ENCODE measurements at places on chromosomes 2 and 18. TPM values are rescaled to one million over a fixed set of nuclear protein-coding genes. Genes with fewer than 3 reads are reported as not detected.

Gene ANKRD30B
- 0.70 TPM for total RNA-seq

Gene TUBA4B
- not detected for total RNA-seq

Gene GALR1
- not detected for total RNA-seq

Gene UGT1A3
- not detected for total RNA-seq

Gene PID1
- 0.68 TPM for total RNA-seq

Gene MATN3
- 3.6 TPM for total RNA-seq

Gene DLX2
- 0.41 TPM for total RNA-seq

Gene PLEKHB2
- total RNA-seq: 113 TPM

Gene CYP26B1
- 0.44 TPM for total RNA-seq

Gene POTEE
- total RNA-seq: not detected

Gene BMP10
- not detected for total RNA-seq

Gene MC4R
- total RNA-seq: not detected

Gene C2orf72
- total RNA-seq: 0.29 TPM

Gene SLC19A3
- total RNA-seq: not detected

Gene CTNNA2
- not detected for total RNA-seq

Gene BOLA3
- total RNA-seq: 60.6 TPM

Gene STPG4
- not detected for total RNA-seq

Gene DNPEP
- total RNA-seq: 48.9 TPM

Gene TMEM198
- total RNA-seq: 0.29 TPM

Gene NXPH2
- total RNA-seq: not detected

Gene RNF125
- 1.6 TPM for total RNA-seq

Gene UGT1A4
- 0.12 TPM for total RNA-seq

Gene PLGLB2
- total RNA-seq: 0.99 TPM

Gene GPR45
- total RNA-seq: not detected

Gene RIT2
- total RNA-seq: not detected

Gene MALL
- total RNA-seq: 94.9 TPM

Gene HRH4
- total RNA-seq: not detected

Gene CRYBA2
- total RNA-seq: not detected

Gene AGXT
- total RNA-seq: not detected

Gene MYCN
- total RNA-seq: 1.8 TPM

Gene ZNF385B
- total RNA-seq: not detected

Gene BCL11A
- 6.1 TPM for total RNA-seq

Gene ALLC
- total RNA-seq: not detected

Gene TOGARAM2
- total RNA-seq: not detected

Gene TMEM17
- 2.5 TPM for total RNA-seq

Gene TMEM214
- 38.6 TPM for total RNA-seq

Gene KCNF1
- 2.3 TPM for total RNA-seq

Gene RTP5
- total RNA-seq: not detected

Gene RAMP1
- total RNA-seq: not detected

Gene GPAT2
- 5.7 TPM for total RNA-seq

Gene WNT10A
- not detected for total RNA-seq

Gene CFAP65
- total RNA-seq: not detected

Gene SAG
- total RNA-seq: not detected

Gene MC5R
- not detected for total RNA-seq

Gene RAD51AP2
- total RNA-seq: not detected

Gene GLI2
- 1.7 TPM for total RNA-seq

Gene HOXD10
- total RNA-seq: 2.0 TPM

Gene EHD3
- 22.9 TPM for total RNA-seq

Gene CD8B2
- not detected for total RNA-seq

Gene OSBPL1A
- total RNA-seq: 15.3 TPM

Gene NETO1
- total RNA-seq: 2.0 TPM

Gene TLX2
- total RNA-seq: not detected

Gene AQP12A
- not detected for total RNA-seq

Gene ATP8B1
- 56.7 TPM for total RNA-seq

Gene NCKAP5
- 9.9 TPM for total RNA-seq

Gene MAL
- total RNA-seq: 3.1 TPM

Gene CRYGD
- not detected for total RNA-seq

Gene ARHGAP28
- 16.5 TPM for total RNA-seq

Measured in glomerular endothelial cell (primary cell).